NCI-H510A treated with DMSO at 0.1 percent for 48 hours (cell line): ENCODE measurements at places on chromosomes 6 and 20.

GRCh38 chr20:24166123-24166381 lies 177.5 kb upstream of the GGTLC1 start:
- DNase-seq: no peak

- DNase-seq: no peak
These were observed 66.1 kb upstream of the SLC22A16 start for GRCh38 chr6:110542311-110543024.

DNA sequence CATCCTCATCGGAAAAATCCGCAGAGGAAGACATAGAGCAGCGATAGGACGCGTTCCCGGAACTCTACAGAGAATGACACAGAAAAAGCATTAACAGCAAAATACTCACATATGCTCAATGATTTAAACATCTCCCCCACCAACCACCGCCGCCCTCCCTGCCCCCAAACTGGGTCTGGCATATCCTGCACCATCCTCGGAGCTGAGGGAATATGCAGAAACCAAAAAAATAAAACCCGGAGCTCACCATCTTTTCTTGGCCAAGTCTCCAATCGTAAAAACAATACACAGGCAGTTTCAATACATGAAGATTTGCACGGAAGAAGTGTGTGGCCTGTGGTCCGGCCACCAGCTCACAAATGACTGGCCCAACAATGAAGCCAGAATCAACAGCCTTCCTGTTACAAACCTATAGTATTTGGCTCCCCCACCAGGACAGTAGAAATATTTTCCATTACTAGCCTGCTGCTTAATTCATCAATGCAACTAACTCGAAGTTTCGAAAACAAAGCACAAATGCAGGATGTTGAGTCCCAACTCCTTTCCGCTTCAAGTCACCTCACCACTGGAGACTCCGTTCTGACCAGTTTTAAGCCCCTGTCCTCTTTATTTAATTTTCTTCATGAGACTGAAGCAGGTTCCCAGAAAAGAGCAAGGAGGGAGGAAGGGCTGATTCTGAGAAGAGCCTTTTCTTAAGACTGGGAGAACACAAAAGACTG lies 103.2 kb upstream of the BEND6 start:
- peak; percentile 94 for DNase-seq

- DNase-seq: no peak
These were observed 144.3 kb upstream of the TAB2 start for GRCh38 chr6:149173222-149173621.

GRCh38 chr20:51373713-51374455 lies 168.6 kb downstream of the NFATC2 start:
- DNase-seq: no peak

DNA sequence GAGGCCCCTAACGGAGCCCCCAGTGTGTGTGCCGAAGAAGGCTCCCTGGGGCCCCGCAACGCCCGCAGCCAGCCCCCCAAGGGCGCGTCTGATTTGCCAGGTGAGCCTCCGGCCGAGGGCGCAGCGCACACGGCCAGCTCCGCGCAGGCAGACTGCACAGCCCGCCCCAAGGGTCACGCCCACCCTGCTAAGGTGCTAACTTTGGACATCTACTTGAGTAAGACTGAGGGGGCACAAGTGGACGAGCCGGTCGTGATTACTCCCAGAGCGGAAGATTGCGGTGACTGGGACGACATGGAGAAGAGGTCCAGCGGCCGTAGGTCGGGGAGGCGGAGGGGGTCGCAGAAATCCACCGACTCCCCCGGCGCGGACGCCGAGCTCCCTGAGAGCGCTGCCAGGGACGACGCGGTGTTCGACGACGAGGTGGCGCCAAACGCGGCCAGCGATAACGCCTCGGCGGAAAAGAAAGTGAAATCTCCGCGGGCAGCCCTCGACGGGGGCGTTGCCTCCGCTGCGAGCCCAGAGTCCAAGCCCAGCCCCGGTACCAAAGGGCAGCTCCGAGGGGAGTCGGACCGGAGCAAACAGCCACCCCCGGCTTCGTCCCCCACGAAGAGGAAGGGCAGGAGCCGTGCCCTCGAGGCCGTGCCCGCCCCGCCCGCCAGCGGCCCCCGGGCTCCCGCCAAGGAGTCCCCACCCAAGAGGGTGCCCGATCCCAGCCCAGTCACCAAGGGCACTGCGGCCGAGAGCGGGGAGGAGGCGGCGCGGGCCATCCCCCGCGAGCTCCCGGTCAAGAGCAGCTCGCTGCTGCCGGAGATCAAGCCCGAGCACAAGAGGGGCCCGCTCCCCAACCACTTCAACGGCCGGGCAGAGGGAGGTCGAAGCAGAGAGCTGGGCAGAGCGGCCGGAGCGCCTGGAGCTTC lies 117.0 kb downstream of the RTN4IP1 start:
- no peak for DNase-seq

DNA sequence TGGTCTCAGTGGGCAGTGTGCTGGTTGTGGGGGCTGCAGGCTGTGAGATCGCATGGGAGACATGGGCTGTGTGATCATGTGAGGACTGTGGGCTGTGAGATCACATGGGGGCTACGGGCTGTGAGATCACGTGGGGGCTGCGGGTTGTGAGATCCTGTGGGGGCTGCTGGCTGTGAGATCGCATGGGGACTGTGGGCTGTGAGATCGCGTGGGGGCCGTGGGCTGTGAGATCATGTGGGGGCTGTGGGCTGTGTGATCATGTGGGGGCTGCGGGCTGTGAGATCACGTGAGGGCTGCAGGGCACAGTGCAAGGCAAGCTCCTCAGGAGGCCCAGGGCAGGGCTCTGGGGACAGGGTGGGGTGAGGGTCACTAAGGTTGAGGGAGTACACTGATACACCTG lies 140.5 kb upstream of the CST7 start:
- DNase-seq: no peak

DNA sequence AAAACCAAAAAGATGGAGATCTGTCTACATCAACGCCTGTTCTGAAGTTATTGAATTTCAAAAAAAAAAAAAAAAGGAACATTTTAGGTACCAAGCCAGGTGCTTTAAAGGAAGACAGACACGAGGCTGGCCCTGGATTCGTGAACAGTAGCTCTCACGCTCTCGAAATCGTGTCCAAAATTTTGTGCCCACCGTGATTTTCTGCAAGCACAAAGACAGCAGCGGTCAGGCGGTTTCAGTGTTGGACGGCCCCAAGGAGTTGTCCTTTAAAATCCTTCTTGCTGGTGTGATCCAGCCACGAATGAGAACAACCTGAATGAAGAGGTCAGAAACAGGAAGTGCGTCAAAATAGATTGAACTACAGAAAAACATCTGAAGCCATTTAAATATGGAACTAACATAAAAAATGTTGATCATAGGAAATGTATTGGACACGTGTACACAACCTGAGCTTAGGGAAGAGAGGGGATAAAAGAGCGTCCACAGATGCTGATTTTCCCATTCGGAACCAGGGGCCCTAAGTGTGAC lies 78.2 kb downstream of the THBS2 start:
- DNase-seq: no peak

- peak; percentile 28 for DNase-seq
These were observed 156.9 kb downstream of the ARID1B start for GRCh38 chr6:156934069-156934460.

DNA sequence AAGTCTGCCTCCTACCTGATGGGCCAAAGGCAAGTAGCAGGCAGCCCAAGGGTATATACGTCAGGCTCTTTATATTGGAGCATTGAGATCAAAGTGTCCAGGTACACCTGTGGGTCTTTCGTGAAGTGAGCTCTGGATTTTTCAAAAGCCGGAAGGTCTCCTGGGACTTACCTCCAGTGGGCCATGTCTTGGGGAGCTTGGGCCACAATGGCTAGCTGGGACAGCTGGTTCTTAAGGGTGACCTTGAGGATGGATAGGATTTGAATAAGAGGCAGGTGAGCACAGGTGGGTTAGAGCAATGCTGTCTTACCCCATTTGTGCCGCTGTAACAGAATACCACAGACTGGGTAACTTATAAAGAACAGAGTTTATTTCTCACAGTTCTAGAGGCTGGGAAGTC lies 153.4 kb downstream of the CDC5L start:
- no peak for DNase-seq

- DNase-seq: no peak
These were observed 15.5 kb downstream of the TMEM151B start for GRCh38 chr6:44285552-44286284.

DNA sequence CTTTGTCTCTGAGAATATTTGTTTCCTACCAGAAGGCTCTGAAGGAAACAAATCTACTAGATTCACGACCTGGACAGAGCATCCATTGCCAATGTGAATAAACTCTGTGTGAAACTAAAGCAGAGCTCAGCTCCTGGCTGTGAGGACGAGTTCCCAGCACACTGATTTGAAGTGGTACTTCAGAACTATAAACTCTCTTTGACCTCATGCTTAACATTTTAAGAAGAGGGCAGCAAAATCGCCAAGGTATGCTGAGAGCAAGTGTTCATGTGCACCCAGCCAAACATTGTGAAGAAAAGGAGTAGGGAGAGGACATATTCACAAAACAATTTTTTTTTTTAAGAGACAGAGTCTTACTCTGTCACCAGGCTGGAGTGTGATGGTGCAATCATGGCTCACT lies 33.7 kb upstream of the ZNF133 start:
- DNase-seq: peak; percentile 26

- no peak for DNase-seq
These were observed 24.1 kb downstream of the FASTKD5 start for GRCh38 chr20:3135507-3136070.

- DNase-seq: no peak
These were observed 9.8 kb downstream of the C6orf52 start for GRCh38 chr6:10684618-10685017.

- DNase-seq: no peak
These were observed 133.1 kb downstream of the BCAS1 start for GRCh38 chr20:53937339-53937741.

GRCh38 chr20:41228858-41229257 lies 88.7 kb downstream of the ZHX3 start:
- DNase-seq: peak; percentile 34

- peak; percentile 41 for DNase-seq
These were observed 7.6 kb downstream of the NKAIN4 start for GRCh38 chr20:63246490-63247288.

- DNase-seq: no peak
These were observed 4.8 kb downstream of the GMNN start for GRCh38 chr6:24779416-24780016.

DNA sequence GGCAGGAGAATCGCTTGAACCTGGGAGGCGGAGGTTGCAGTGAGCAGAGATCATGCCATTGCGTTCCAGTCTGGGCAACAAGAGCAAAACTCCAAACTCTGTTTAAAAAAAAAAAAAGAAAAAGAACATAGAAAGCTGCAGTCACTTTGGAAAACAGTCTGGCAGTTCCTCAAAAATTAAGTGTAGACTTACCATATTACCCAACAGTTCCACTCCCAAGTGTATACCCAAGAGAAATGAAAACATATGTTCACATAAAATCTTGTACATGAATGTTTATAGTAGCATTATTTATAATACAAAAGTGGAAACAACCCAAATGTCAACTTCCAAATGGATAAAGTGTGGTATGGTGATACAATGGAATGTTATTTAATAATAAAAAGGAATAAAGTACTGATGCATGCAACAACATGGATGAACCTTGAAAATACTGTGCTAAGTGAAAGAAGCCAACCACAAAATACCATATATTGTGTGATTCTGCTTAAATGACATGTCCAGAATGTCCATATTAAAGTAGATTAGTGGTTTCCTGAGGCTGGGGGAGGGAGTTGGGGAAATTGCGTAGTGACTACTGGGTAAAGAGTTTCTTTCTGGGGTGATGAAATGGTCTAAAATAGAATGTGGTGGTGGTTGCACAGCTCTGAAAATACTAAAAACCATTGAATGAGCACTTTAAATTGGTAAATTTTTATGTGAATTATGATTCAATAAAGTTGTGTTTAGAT lies 62.9 kb downstream of the SUN5 start:
- DNase-seq: no peak

DNA sequence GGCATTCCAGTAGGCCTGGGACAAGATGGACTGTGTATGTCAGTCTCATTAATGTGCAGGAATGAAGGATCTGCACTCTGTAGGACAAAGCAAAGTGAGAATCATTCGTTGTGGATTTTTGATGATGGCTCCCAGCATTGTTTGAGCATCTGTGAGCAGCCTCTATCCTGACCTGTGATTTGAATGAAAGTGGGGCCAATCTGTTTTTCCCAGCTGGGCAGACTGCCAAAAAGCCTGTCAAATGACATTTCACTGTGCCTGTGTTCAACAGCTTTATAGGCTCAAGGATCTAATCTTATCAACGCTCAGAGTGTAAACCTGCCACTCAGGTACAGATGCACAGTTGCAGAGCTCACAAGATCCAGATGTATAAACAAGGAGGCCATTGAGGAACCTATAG lies 86.7 kb upstream of the SYNDIG1 start:
- DNase-seq: no peak
